Esophagus squamous epithelium (tissue), 5 donors: ENCODE measurements at places on chromosomes 4 and X. TPM values are rescaled to one million over a fixed set of nuclear protein-coding genes. Genes with fewer than 3 reads are reported as not detected.

Gene WAS
- 4.8 TPM for total RNA-seq

DNA sequence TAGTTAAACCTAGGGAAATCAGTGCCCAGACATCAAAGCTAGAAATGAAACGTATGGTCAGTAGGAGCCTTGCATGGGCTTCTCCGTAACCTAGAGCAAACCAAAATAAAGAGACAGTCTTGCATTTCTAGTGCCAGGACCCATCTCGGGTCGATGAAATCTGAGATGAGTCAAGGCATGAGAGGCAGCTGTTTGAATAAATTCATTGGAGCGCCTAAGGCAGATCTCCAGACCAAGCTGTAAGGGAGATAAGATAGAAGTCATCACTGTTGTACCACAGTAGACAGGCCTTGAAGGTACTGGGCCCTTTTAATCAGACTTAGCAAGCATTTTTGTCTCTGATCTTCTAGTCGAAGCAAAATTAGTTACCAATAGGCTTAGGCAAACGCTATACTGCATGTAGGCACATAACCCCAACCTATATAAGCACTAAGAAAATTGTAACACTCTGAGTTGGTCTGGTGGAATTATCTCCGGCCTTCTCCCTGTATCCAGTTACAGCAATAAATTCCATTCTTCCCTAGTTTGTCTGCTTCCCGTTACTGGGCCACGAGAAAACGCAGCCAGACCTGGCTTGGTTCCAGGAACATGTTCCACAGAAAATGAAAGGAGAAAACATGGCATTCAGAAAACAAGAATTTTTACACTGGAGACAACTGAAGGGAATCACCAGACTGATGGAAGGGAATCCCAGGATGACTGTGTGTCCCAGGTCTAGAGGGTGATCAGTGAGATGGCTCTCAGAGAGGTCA, 21.1 kb upstream of the PAPSS1 start:
- peaks cover 5% of the 10 kb centered on the region for H3K4me1 ChIP-seq
- no peak overlapping the region for H3K4me3 ChIP-seq
- no peaks in the 10 kb centered on the region for H3K27me3 ChIP-seq
- H3K36me3 ChIP-seq: no peaks in the 10 kb centered on the region
- H3K27ac ChIP-seq: no peak overlapping the region

DNA sequence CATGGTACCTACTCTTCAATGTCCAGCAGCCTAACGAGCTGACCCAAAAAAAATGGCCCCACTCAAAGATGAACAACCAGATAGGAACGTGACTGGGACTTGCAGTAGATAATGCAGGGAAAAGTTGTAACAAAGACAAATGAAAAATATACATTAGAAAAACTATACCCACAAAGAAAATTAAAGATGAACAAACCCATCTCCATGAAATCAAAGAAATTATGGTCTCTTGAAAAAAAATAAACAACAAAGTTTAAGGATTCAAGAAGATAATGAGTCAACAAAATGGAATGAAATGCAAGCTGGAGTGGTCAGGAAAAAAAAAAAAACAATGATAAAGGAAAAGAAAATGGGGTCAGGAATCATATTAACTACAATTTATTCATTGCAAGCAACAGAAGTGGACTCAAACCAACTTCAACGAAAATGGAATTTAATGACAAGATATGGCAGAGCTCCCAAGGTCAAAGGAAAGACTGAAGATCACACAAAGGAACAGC, 309.8 kb upstream of the GALNT7 start:
- H3K4me1 ChIP-seq: no peaks in the 10 kb centered on the region
- H3K4me3 ChIP-seq: no peak overlapping the region
- DNase-seq: no peak
- no peak overlapping the region for H3K27ac ChIP-seq
- no peaks in the 10 kb centered on the region for H3K36me3 ChIP-seq

DNA sequence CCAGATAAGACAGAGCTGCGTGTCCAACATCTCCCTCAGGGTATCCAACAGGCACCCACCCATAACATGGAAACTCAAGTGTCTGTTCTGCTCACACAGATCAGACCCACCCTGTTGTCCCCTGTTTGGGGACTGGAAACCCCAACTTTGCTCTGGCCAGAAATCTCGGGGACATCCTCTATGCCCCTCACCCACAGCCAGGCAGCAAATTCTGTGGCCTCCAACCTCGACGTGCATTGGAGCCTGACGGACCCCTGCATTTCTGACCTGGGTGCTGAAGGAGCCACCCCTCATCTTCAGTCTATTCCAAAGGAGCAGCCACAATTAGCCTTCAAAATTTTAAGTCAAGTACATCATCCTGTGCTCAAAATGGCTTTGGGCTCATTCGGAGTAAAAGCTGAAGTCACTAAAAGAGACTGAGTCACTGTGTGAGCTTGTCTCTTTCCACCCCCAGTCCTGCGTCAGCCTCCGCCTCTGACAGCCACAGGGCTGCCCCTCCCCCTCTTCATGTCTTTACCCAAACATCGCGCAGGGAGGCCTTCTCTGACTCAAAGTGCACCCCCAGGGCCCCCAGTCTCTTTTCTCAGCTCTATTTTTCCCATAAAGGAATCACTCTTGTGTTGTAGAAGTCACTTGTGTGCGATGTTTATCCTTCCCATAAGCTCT, 24.4 kb upstream of the PDE6B start:
- no peak for DNase-seq
- no peak overlapping the region for H3K27ac ChIP-seq

- DNase-seq: no peak
- H3K4me3 ChIP-seq: no peak overlapping the region
- peaks cover 17% of the 10 kb centered on the region for H3K27me3 ChIP-seq
- no peaks in the 10 kb centered on the region for H3K36me3 ChIP-seq
- H3K27ac ChIP-seq: no peak overlapping the region
These were observed 241.7 kb upstream of the PSAPL1 start for GRCh38 chr4:7676398-7676922.

- no peaks in the 10 kb centered on the region for H3K27me3 ChIP-seq
- H3K27ac ChIP-seq: no peak overlapping the region
- no peaks in the 10 kb centered on the region for H3K4me1 ChIP-seq
- DNase-seq: no peak
These were observed 18.0 kb downstream of the RPS6KA3 start for GRCh38 chrX:20248592-20249192.

GRCh38 chr4:123564758-123565346, 168.3 kb downstream of the SPRY1 start:
- no peak overlapping the region for H3K27ac ChIP-seq
- peaks cover 8% of the 10 kb centered on the region for H3K4me1 ChIP-seq
- H3K27me3 ChIP-seq: no peaks in the 10 kb centered on the region
- H3K4me3 ChIP-seq: no peak overlapping the region
- no peaks in the 10 kb centered on the region for H3K36me3 ChIP-seq

DNA sequence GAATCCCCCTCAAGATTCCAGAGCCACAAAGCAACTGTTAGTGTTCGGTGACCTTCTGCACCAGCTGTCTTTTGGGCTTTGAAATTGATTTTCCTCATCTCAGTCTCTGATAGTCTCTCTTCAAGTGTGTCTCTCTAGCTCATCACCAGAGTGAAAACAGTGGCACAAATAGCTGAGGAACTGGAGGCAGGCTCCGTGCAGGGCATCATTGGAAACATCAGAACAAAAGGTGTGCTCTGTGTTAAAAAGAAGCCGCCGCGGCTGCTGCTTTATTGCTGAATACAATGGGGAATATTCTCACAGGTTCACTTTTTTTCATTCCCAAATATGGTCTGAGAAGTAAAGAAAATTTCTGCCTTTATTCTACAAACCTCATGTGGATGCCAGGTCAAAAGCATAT, 297.5 kb downstream of the DCTD start:
- no peaks in the 10 kb centered on the region for H3K4me1 ChIP-seq
- no peaks in the 10 kb centered on the region for H3K27me3 ChIP-seq
- no peak overlapping the region for H3K27ac ChIP-seq
- no peak overlapping the region for H3K4me3 ChIP-seq
